Keratinocyte (primary cell): ENCODE measurements at places on chromosomes 16 and 17.

- no peaks in the 10 kb centered on the region for H3K4me1 ChIP-seq
- no peak overlapping the region for H3K27ac ChIP-seq
- H3K27me3 ChIP-seq, result peaks cover 23% of the 10 kb centered on the region
- H3K36me3 ChIP-seq, result no peaks in the 10 kb centered on the region
These were observed 13.6 kb downstream of the COX4I1 start for GRCh38 chr16:85812811-85813700.

DNA sequence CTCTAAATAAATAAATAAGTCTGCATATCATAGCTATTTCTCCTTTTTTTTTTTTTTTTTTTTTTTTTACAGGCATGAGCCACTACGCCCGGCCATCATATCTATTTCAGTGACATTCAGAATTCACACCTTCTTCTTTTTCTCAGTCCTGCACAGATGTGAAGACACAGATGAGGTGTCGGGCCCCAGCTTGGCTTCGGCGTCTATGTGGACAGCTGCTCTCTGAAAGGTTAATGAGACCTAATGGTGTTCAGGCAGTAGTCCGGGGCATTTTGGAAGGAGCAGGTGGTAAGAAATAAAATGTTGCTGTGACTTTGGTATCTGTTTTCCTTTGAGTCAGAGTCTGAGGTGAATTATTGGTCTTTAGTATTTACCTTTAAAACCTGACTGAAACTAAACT is 23.6 kb downstream of the TANGO6 start:
- H3K36me3 ChIP-seq, result peaks cover 4% of the 10 kb centered on the region
- H3K4me1 ChIP-seq, result no peaks in the 10 kb centered on the region
- DNase-seq, result no peak
- no peak overlapping the region for H3K4me3 ChIP-seq
- H3K27ac ChIP-seq, result no peak overlapping the region
- no peaks in the 10 kb centered on the region for H3K27me3 ChIP-seq

GRCh38 chr17:32161506-32162365 is 19.4 kb downstream of the RHOT1 start:
- no peaks in the 10 kb centered on the region for H3K27me3 ChIP-seq
- peaks cover 6% of the 10 kb centered on the region for H3K4me1 ChIP-seq
- no peak overlapping the region for H3K4me3 ChIP-seq
- no peak overlapping the region for H3K27ac ChIP-seq
- no peak for DNase-seq

- peaks cover 6% of the 10 kb centered on the region for H3K36me3 ChIP-seq
- H3K4me1 ChIP-seq, result no peaks in the 10 kb centered on the region
- H3K27me3 ChIP-seq, result no peaks in the 10 kb centered on the region
- H3K27ac ChIP-seq, result no peak overlapping the region
- H3K4me3 ChIP-seq, result no peak overlapping the region
- DNase-seq, result no peak
These were observed 85.6 kb downstream of the OMG start for GRCh38 chr17:31211352-31212012.

GRCh38 chr17:44110823-44111633 is 12.4 kb downstream of the HDAC5 start:
- peaks cover 5% of the 10 kb centered on the region for H3K27me3 ChIP-seq
- no peak overlapping the region for H3K27ac ChIP-seq
- no peaks in the 10 kb centered on the region for H3K36me3 ChIP-seq
- DNase-seq, result peak; percentile 54

GRCh38 chr17:39929646-39930407 is 2.3 kb downstream of the LRRC3C start:
- DNase-seq, result no peak
- peaks cover 37% of the 10 kb centered on the region for H3K4me1 ChIP-seq
